Osteocyte (in vitro differentiated cells): ENCODE measurements at places on chromosomes 12 and 14. TPM values are rescaled to one million over a fixed set of nuclear protein-coding genes. Genes with fewer than 3 reads are reported as not detected.

DNA sequence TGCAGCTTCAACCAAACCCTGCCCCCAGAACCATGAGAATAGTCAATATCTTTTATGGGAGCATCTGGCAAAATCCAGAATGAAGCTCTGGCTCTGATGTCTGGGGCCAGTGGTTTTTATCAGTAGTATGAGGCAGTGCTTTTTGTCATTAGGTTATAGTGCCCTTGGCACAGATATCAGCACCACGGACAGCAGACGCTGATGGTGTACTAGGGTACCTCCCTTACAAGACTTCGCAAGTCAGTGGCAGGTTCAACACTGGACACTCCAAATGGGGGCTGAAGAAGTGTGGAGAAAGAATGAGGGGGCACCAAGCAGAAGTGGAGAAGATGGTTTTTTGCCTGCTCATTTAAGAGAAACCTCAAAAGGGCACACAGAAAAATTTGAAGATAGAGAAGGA lies 68.2 kb upstream of the E2F7 start:
- DNase-seq, result no peak

DNA sequence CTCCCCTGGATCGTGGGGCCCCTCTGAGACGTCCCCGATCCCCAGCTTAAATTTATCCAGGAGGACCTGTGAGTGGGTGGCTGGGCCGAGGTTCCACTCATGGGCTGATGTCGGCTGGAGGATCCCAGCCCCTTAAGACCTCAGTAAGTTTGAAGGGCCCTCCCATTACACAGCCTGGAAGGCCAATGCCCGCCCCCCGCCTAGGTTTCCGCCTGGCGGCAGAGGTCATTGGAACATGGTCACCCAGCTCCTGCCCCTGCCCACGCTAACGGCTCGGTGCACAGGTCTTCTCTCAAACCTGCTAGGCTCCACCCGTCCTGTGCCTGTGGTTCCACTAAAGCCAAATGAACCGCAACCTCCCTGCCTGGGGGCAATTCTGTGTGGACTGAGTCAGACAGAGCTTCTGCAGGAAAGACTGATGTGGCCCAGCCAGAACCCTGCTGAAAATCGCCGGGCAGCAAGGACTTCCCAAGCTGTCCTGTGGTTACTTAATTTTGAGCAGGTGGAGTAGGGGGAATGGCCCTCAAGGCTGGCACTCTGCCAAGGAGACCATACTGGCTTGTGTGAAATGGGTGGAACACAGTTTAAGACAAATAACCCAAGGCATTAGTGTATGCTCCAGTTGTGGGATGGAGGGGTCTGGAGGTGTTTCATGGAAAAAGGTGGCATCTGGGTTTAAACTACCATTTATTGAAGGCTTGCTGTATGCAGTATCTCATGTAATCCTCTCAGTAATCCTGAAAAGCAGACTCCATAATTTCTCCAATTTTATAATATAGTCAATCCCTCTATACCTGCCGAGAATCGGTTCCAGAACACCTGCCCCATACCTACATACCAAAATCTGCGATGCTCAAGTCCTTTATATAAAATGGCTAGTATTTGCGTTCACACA lies 903 bp upstream of the NT5DC3 start:
- peak; percentile 95 for DNase-seq

DNA sequence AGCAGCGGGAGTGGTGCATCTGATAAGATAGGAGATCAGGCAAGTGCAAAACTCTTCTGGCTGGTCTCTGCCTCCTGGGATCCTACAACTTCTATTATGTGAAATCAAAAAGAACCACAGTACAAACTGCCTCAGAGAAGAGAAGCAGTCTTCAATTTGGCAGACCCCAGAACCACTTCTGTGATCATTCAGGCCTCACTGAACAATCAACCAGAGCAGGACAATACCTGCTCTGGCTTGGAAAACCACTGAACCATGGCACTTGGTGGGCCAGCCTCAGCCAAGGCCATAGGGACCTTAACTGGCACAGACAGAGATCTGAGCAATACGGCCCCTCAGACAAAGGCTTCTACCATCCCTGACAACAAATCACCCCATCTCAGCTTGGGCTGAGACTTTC lies 103.0 kb downstream of the NDUFA12 start:
- DNase-seq, result no peak

GRCh38 chr14:76015668-76016067 lies 30.1 kb downstream of the IFT43 start:
- no peak for DNase-seq

- DNase-seq, result no peak
Measured at GRCh38 chr12:65863972-65864371, 39.7 kb downstream of the HMGA2 start.

- no peak for DNase-seq
Measured at GRCh38 chr12:113329022-113329790, 5.7 kb downstream of the SLC8B1 start.

- no peak for DNase-seq
Measured at GRCh38 chr14:69632593-69633151, 21.3 kb downstream of the SUSD6 start.

- DNase-seq, result peak; percentile 36
Measured at GRCh38 chr12:30813525-30814294, 59.0 kb upstream of the CAPRIN2 start.

- no peak for DNase-seq
Measured at GRCh38 chr14:100524933-100525243, 62.3 kb downstream of the BEGAIN start.

DNA sequence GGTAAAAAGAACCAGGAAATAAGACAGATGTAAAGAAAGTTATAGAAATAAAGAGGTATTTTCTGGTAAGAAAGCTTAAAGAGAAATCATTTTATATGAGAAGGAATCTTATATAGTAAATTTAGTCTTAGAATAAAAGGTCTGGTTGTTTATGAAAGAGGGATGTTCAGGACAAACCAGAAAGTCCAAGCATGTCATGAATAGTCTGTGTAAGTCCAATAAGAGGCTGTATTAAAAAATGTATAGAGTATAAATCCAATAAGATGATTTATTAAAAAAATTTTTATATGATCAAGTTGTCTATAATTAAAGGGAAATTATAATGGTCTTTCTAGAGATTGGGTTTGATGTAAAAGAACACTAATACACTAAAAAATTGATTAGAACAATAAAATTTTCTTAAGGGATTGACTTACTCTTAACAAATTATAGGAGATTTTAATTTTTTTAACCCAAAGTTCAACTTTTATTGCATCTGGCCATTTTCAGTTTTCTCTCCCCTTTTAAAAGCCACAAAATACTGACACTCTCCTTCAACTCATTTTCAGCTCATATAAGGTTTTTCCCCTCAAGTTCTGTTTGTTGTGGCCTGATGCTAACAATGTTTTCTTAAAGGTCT lies 35.1 kb downstream of the ST8SIA1 start:
- no peak for DNase-seq

DNA sequence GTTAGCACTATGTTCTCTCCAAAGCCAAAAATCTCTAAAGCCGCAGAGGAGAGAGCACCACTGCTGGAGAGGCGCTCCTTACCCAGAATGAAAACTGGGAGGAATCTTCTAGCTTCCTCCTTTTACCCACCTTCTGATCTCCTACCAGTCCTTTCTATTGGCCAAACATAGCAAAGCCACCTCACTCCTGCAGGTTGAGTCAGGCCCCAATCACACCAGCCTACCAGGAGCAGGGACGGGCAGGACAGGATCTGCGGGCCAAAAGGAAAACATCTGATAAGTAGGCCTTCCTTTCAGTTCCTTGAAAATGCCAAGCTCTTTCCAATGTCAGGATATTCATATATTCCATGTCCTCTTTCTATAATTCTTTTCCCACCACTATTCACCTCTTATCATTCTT lies 197.7 kb upstream of the CNOT2 start:
- DNase-seq, result no peak

DNA sequence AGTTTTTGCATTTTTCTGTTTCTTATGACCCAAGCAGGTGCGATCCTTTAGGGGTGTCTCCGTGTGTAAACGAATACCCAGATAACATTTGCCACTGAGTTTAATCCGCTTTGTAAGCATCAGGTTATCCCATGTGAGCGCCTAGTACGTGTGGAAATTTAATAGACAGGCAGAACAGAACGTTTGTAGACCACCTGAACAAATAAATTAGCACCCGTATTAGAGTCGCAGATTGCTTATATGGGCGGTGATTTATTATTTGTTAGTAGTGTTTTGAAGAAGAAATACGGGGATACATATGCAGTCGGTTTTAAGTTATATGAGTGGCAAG lies 325 bp downstream of the C12orf60 start:
- DNase-seq, result no peak

DNA sequence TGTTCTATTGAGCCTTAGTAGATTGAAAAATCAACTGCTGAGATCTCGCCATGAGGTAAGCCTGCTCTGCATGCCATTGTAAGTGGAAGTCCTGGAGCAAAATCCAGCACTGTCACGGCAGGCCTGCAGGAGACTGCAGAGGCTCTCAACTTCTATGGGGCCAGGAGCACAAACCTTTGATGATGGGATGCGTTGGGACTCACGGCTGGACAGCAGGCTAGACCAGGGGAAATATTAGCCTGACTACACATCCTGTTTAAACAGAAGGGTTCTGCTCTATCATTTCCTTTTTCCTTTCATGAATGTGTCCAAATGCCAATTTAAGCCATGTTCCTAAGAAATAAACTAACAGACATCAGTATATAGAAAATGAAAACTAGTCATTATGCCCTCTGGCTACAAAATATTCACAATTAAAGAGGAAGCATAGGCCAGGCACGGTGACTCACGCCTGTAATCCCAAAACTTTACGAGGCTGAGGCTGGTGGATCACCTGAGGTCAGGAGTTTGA lies 33.9 kb upstream of the RASSF8 start:
- no peak for DNase-seq

GRCh38 chr12:89212339-89212771 lies 139.9 kb downstream of the DUSP6 start:
- no peak for DNase-seq

- DNase-seq, result no peak
Measured at GRCh38 chr14:63757211-63757610, 29.3 kb upstream of the SGPP1 start.

PRICKLE1 gene
- 30.6 and 31.9 TPM in 2 replicates for total RNA-seq

TSPAN19 gene
- total RNA-seq, result not detected in 2 replicates

FGD4 gene
- 7.6 and 8.0 TPM in 2 replicates for total RNA-seq

ESRRB gene
- not detected in 2 replicates for total RNA-seq

LALBA gene
- not detected in 2 replicates for total RNA-seq
